GM12865 (cell line): ENCODE measurements at places on chromosomes 12 and 14.

GRCh38 chr14:64855721-64856528 is 23.8 kb downstream of the SPTB start:
- no peak for DNase-seq

DNA sequence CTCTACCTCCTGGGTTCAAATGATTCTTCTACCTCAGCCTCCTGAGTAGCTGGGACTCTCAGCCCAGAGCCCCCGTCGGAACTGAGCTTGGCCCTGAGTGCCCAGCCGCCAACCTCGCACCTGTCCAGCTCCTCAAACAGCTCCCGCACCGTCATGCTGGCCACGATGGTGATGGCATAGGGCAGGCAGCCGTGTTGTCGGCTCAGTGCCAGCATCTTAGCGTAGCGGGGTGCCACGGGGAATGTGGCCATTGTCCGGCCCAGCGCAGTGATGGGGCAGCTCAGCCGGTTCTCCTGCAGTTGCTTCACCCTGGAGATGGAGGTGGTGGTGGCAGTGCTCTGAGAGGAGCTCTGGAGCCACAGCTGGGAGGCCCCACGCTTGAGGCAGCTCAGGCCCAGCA is 32.4 kb downstream of the DHX37 start:
- no peak for DNase-seq

DNA sequence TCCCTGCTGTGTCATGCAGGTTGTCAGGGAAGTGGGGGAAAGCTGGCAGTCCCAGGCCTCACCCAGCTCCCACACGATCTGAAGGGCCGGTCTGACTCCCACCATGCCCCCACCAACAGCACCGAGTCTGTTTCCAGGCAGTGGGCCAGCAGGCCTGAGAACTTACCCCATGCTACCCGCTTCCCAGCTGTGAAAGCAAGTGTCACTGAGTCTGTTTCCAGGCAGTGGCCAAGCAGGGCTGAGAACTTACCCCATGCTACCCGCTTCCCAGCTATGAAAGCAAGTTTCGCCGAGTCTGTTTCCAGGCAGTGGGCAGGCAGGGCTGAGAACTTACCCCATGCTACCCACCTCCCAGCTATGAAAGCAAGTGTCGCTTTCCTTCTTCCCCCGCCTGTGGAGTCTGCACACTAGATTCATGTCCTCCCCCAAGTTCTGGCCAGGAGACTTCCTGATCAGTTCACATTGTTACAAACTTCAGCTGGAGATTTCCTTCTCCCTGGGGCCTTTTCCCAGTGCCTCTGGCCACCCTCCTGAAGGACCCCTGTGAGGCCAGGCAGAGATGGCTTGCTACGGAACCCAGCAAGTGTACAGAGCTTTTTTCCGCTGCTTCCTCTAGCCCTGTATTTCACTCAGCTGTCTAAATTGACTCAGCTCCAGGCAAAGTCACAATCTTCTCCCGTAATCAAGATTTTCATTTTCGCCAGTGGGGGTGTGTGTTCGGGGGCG is 435.4 kb downstream of the TMTC2 start:
- DNase-seq: no peak

DNA sequence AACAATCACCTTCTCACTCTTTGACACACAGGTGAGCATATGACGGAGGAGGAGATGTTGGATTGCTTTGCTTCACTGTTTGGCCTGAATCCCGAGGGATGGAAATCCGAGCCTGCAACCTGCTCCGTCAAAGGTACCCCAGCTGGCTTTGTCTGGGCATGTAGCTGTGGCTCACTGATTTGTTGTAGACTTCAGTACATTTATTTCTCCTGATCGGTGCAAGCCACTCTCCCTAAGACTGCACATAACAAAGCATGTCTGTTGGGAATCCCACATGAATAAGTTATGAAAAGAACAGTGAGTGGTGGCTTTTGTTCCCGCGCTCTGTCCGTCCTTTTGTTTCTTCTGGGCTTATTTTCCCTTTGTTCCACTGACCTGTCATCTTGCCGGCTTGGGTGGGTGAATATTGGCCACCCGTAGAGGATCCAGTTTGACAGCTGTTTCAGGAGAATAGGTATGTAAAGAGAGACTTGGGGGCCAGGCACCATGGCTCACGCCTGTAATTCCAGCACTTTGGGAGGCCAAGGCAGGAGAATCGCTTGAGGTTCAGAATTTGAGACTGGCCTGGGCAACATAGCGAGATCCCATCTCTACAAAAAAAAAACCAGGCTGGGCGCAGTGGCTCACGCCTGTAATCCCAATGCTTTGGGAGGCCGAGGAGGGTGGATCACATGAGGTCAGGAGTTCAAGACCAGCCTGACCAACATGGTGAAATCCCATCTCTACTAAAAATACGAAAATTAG is 20.0 kb upstream of the BCL7A start:
- DNase-seq: no peak

DNA sequence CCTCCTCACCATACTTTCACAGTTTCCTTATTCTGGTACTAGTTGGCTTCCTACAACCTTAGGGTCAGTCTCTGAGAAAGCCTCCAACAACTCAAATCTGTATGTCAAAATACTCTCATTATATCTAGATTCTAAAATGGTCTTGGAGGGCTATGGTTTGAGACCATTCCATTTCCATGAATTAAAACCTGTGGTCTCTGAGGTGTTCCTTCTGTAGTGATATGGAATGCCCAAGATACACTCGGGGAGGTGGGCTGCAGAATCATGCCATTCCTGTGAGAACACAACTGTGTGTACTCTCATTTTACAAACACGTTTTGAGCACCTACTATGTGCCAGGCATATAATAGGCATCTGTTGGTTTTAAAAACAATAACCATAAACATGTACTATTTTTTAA is 74.0 kb downstream of the FERMT2 start:
- DNase-seq: no peak

DNA sequence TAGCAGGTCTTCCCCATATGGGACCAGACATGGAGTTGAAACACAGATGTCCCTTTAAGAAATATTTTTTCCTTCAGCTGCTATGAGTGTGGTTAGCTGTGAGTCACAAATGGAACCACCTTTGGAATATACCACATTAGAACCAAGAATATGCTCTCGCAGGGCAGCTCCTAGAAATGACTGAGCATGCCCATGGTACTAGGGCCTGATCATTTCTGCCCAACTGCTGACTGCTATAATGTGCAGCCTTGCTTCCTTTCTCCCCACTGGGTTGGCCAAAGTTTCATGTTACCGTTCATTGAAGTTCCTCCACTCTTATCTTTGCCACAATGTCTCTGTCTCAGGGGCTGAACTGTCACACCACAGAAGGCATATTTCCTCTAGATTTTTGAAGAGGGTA is 1074.6 kb downstream of the FLRT2 start:
- no peak for DNase-seq

GRCh38 chr12:96471368-96472050 is 17.9 kb upstream of the CFAP54 start:
- DNase-seq: no peak

DNA sequence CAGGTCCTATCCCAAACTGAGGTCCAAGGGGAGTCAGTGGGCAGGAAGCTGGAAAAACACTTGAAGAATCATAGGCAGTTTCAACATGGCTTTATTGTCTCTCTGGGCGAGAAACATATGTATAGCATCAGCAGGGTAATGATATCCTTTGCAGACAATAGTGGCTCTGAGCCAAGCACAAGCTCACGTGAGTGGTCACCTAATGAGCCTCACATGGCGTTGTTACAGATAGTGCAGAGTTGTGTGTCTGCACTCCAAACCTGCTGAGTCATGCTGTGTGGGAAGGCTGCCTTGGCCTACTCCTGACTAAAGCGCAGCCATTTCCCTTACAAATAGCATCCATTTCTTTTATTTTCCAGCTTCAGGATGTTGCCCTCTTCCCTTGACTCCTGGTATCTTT is 105.2 kb upstream of the SYT1 start:
- DNase-seq: no peak

GRCh38 chr12:79973801-79974200 is 38.9 kb upstream of the PPP1R12A start:
- DNase-seq: no peak

GRCh38 chr14:20486684-20487395 is 17.6 kb downstream of the PNP start:
- DNase-seq: no peak
